ELR (cell line): ENCODE measurements at places on chromosomes 5 and 9.

DNA sequence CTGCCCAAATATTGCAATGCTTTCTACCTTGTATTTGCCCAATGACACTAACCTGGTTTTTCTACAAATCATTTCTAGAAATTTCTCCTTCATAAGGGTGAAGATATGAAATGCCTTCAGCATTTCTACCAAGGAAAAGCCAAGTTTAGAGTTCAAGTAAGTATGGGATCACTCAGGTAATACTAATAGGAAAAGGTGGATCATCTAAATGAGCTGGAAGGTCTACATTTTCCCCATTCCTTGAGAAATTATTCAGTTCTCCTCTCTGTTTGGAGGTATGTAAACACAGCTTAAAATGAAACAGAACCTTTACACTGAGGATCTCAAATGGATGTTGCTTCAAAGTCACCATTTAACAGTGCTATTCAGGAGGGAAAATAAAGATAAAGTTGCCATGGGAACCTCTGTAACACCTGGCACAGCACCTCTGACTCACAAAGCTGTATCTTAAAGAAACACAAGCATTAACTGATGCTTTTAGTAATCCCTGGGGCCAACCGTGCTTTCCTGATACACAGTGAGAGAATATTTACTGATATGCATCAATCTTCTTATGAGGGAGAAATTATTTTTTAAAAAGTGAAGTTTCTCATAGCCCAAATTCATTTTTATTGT, 161.3 kb downstream of the DRD1 start:
- no peak for DNase-seq

GRCh38 chr9:3478549-3478953, 47.2 kb downstream of the RFX3 start:
- DNase-seq, result peak; percentile 66

- no peak for DNase-seq
Observed at GRCh38 chr5:111975133-111975532, 218.1 kb upstream of the NREP start.

GRCh38 chr5:138359621-138360020, 7.1 kb downstream of the KDM3B start:
- no peak for DNase-seq

DNA sequence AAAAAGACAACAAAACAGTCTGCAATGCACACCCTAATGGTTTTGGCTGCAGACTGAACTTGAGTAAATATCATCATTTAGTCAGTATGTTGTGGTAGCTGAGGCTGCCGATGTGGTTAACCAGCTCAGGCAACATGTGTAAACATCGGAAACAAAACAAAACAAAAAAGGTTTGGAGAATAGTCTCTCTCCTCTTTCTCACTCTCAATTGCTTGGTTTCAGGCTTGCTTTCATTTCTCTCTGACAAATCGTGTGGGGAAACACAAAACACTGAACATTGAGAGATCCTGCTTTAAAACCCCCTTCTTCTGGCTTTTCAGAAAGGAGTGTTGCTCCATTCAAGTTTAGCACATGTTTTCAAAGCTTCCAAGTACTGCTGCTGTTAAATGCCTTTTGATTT, 453.3 kb downstream of the BNC2 start:
- peak; percentile 93 for DNase-seq

GRCh38 chr5:1177826-1178528, 23.4 kb upstream of the SLC6A19 start:
- DNase-seq, result no peak

DNA sequence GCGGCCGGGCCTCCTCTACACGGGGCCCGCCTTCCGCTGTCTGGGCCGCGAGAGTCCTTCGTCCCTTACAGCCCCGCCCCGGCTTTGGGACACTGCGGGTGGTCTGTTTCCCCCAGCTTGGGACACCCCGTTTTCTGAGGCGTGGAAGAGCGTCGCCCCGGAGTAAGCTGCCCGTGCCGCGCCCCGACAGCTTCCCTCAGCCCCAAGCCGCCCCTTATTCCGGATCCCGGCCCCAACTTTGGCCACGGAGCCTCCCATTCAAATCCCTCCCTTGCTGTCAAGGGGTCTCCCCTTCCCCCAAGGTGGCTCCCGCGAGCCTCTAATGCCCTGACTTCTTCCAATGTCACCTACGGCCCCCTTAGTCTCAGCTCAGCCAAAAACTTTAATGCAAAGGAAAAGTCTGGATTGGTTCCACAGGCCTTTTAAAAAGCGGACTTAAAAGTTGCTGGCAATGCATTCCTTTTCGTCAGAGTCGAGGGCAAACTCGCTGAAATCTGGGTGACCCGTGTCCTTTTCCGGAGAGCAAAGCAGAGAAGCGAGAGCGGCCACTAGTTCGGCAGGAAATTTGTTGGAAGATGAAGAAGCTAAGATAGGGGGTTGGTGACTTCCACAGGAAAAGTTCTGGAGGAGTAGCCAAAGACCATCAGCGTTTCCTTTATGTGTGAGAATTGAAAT, 19.8 kb downstream of the EXOSC2 start:
- DNase-seq, result peak; percentile 67

DNA sequence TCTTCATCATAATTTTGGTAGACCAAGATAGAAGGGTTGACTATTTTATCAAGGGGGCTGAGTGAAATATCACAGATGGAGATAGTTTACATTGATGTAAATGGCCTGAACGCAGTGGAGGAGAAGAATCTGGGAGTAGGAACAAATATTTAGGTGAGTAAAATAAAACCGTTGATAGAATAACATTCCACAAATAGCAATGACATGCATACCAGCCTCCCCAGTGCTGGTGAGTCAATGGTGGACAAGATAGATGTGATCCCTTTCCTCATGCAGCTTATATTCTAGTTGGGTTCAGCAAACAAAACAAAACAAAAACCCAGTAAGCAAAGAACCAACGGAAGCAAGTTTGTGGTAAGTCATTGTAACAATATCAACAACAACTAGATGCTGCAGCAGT, 385.2 kb downstream of the FAM170A start:
- DNase-seq, result peak; percentile 20

DNA sequence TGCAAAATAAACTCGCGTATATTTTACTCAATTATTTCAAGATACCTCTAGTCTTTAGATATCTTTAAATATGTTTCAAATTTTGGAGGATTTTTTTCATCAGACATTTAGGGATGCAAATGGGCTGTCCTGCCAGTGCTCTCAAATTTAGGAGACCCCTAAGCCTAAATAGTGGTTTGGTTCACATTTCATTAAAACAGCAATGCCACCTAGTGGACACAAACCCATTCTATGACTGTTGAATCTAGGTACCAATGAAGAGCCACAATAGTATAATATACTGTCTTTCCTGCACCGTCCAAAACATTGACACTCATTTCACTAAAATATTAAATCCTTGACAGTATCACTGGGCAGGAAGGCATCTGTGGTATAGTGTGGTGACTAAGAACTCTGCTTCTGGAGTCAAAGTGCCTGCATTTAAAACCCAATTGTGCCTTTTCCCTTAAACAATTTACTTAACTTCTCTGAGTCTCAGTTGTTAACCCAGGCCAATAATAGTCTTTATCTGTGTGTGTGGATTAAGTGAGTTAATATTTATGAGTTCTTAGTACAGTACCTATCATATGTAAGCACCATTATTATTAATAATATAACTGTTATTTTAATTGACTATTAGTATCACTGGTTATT, 148.0 kb downstream of the RORB start:
- peak; percentile 22 for DNase-seq

- DNase-seq, result no peak
Observed at GRCh38 chr5:174195517-174195916, 150.0 kb downstream of the NSG2 start.

- DNase-seq, result peak; percentile 73
Observed at GRCh38 chr9:33165263-33166151, 1.6 kb downstream of the B4GALT1 start.

DNA sequence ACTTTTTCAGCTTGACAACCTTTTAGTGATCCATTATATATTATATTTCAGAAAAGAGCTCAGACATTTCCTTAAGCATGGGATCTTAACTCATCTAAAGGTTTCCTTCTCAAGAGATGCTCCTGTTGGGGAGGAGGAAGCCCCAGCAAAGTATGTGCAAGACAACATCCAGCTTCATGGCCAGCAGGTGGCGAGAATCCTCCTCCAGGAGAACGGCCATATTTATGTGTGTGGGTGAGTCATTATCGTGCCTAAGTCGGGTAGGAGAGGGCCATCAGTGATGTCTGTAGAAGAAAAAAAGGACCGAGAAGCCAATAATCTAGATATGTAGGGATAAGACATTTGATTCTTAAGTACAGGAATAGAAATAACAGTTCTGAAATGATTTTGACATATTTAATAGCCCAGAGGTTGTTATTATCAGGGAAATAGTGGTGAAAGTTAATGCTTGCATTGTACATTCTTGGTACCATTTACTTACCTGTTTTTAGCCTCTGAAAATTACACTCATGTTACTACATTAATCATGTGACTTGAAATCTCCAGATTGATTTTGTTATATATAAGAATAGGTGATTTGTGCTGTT, 28.2 kb downstream of the MTRR start:
- DNase-seq, result peak; percentile 79

DNA sequence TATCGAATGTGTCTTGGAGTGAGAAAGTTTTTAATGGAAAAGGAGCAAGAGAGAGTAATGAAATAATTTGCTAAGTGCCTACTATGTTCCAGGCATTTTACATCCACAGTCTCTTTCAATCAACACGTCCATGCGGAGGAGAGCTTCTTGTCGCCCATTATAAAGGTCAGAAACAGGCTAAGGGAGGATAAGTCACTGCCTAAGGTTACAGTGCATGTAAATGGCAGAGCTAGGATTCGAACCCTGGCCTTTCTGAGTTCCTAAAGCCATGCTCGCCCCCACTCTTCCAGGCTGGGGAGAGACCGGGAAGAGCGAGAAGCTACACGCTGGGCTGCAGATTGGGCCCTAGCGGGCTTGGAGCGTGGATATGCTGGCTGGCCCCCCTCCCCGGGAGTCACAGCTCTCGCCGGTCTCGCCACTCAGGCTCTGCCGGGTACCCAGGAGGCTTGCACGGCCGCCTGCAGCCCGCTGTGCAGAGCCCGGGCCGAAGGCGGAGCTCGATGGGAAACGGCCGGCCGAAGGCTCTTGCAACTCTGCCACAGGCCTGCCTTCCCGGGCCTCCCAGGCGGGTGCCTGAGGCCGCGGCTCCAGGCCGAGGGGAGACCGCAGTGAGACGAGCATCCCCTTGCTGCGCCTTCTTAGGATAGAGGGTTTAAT, 775 bp upstream of the LHX2 start:
- DNase-seq, result peak; percentile 31

GRCh38 chr5:82018462-82018861, 46.6 kb downstream of the ATG10 start:
- DNase-seq, result no peak

- DNase-seq, result no peak
Observed at GRCh38 chr5:1824903-1825841, 24.0 kb downstream of the NDUFS6 start.

GRCh38 chr5:113673041-113673440, 159.5 kb downstream of the YTHDC2 start:
- no peak for DNase-seq

- DNase-seq, result no peak
Observed at GRCh38 chr5:155434681-155435080, 421.1 kb downstream of the KIF4B start.

- DNase-seq, result peak; percentile 42
Observed at GRCh38 chr9:101477736-101478135, 42.2 kb upstream of the ALDOB start.

- no peak for DNase-seq
Observed at GRCh38 chr9:131851414-131851813, 111.5 kb upstream of the RAPGEF1 start.

GRCh38 chr5:95870105-95870672, 47.7 kb upstream of the GLRX start:
- peak; percentile 78 for DNase-seq

DNA sequence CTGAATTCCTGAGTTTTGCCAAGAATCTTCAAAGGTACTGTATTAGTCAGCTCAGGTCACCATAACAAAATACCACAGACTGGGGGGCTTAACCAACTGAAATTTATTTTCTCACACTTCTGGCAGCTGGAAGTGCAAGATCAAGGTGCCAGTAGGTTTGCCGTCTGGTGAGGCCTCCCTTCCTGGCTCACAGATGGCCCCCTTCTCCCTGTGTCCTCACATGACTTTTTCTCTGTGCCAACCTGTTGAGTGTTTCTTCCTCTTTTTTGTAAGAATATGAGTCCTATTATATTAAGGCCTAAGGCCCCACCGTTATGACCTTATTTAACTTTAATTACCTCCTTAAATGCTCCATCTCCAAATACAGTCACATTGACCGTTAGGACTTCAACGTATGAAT, 156.1 kb upstream of the KIF2A start:
- DNase-seq, result no peak

- peak; percentile 74 for DNase-seq
Observed at GRCh38 chr9:4530375-4530774, 40.1 kb downstream of the SLC1A1 start.

DNA sequence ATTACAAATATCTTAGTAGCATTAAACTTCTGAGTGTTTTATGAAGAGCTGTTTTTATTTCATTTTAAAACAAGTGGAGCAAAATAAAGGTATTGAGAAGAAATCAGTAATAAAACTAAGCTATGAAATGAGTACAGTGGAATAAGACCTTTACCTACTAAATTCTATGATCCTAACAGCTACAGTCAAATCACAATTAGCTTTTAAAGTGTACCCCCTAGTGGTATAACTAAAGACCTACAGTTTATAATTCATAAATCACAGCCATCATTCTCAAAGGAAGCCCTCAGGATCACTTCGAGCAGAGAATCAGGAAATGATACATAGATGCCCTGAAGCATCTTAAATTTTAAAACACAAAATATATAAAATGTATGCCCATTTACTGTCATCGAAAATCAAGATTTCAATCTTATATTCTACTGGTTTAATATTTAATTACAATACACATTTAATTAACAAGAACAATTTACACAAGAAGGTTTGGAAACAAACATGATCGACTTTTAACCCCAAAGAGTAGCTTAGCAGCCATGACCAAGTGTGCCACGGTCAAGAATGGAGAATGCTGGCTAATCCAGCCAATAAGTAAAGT, 12.3 kb downstream of the CCNH start:
- DNase-seq, result peak; percentile 77

DNA sequence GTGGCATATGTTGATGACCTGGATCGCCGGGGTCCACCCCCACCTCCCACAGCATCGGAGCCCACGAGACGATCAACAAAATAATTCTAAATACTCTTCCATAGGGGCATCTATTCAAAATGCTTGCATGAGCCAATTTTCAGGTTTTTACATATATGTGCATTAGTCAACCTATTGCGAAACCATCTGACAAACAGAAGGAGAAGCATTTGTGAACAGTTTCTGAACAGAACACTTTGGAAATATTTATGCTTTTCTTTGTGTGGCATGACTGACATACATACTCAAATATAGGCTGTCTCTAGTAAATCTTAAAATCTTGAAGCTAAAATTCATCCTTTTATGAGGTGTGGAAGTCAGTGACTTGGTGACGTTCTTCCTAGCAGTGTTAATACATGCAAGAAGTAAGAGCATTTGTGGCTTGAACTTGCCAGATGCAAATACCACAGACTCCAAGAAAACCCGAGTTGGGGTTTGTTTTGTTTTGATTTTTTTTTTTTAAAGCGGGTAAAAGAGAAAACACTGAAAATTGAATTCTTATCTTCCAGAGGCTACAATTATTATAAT, 5.3 kb downstream of the GPR151 start:
- peak; percentile 47 for DNase-seq

GRCh38 chr9:27361492-27361891, 64.5 kb upstream of the EQTN start:
- no peak for DNase-seq
